ENCODE measurements at places on chromosomes 2 and 18.
A peak's percentile ranks its signal among the peaks of the same experiment; 100 is the strongest.

DNA sequence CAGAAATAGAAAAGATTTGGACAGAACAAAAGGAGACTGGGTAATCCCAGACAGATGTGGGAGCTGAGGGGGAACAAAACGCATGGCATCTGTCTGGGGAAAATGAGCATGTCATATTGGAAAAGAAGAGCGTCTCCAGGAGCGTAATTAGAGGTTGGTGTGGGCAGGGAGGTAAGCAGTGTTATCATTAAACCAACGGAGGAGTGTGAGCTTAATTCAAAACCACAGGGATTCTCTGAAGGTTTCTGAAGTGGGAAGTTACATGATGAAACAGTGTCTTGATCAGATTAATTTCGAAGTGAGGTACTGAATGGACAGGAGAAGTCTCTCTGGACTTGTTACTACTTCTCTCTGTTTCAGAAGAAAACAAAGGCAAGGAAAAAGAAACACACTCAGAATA is 53.3 kb downstream of the DTNB start:
- no peak for DNase-seq

- no peak for DNase-seq
These were observed 22.6 kb downstream of the MAIP1 start for GRCh38 chr2:199977984-199978415.

DNA sequence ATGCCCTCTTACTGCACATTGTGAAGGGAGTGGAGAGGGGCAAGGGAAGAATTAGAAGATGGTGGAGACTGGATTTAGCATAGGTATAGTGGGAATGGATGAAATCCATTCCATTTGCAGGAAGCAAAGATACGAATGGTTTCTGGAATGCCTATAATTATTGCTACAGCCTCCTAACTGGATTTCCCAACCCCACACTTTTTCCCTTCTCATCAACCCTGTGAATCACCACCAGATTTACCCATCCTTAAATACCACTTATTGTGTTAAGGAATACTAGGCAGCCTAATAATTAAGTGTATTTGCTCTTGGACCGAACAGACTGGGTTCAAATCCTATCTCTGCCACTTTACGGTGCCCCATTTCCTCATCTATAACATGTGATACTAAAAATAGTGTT is 39.3 kb upstream of the CREB1 start:
- DNase-seq: no peak

DNA sequence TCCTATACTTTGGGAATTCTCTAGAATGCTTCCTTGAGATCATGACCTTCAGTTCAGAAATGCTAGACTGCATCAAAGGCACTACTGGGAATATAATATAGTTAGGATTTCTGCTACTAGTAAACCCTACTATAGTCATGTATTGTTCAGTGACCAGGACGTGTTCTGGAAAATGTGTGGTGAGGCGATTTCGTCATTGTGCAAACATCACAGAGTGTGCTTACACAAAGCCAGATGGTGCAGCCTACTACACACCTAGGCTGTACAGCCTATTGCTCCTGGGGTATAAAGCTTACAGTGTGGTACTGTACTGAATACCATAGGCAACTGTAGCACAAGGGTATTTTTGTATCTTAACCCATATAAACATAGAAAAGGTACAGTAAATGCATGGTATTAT is 13.0 kb downstream of the CXCR4 start:
- DNase-seq: no peak

- no peak for DNase-seq
These were observed 475.6 kb downstream of the TDRD15 start for GRCh38 chr2:21599417-21599816.

DNA sequence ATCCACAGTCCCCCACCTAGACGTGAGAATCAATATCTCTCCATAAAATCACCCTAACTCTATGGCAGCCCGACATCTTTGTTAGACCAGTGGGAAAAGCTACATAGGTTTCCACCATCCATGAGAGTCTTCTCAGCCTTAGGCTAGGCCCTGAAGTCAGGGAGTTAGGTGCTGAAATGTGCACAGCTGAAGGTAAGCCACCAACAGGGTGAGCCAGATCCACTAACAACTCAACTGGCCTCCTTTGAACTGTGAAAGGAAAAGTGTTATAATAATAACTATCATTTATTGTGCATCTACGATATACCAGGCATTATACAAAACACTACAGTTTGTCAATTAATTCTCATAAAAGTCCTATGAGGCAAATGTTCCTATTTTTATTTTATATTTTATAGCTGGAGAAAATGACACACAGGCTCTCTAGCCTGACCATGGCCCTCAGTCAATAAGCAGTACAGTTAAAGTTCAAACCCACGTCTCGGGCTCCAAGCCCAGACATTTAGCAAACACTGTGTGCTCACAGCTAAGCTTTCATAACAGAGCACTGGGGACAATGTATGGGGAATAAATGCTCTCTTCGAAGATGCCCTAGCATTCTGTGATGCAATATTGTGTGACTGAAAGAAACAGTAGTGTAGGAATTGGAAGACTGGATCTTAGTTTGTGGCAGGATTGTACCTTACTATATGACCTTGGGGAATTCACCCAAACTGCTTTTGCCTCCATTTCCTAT is 11.2 kb upstream of the CYP27C1 start:
- no peak for DNase-seq

DNA sequence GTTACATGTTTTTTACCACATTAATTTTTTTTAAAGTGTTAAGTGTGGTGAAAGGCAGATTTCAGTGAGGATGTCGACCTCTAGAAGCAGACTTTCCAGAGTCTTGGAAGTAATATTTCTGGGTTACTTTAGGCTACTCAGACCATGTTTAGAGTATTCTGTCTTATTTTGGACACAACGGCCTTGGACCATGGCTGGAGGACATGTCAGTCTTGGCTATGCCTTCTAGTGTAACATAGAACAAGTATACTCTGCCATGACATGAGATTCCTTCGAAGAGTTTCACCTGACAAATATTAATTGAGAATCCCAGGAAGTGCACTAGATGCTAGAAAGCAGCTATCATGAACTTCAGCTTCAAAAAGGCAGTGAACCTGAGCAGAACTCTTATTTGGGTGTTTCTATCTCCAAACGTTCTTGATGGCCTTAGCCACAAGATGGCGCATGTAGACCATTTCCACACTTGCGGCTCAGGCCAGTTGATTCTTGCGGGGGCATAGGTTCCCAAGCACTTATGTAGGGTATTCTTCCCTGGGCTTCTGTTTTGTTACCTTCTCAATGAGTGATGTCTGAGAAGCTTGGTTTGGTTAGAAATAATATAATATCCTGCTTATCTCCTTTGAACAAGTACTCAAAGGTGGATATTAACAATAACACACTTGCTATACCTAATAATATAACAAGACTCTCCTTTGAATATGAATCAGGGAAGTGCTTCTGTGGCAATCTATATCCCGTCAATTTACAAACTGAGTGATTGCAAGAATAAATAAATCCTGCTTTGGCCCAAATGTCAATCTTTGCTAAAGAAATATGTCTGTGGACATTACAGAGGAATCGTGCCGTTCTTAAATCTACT is 62.0 kb downstream of the CACNB4 start:
- DNase-seq: peak; percentile 91

GRCh38 chr2:202762556-202762955 is 109.0 kb downstream of the ICA1L start:
- DNase-seq: no peak

GRCh38 chr2:26901326-26902183 is 53.6 kb downstream of the DPYSL5 start:
- peak; percentile 74 for DNase-seq

DNA sequence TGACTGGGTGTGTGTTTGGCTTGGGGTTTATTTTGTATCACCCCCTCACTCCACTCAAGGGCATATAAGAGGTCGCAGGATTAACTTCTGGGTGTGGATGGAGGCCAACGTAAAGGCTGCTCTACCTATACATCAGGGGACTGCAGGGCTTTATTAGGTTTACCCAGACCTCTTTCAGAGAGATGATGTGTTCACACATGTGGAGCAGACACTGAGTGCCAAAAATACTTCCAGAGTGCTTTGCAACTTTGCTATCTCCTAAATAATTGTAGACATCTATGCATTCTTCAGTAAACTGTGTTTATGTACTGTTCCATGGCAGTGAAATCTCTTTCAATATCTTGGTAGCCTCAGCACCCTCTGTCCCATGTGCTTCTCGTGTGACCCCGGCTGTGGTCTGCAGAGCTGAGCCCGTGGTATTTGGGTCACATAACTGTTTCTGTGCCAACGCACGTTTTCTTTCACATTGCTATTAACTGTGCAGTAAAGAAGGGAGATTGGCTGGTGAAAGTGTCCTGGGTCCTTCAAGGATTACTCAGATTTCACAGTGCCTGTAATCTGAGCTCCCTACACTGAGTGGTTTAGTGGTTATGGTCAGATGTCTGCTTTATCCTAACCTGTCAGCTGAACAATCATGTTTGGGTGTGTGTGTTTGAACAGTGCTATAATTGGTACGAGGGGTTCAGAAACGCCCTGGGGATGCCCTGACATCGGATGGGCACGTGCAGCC is 208.1 kb downstream of the VAPA start:
- peak; percentile 52 for DNase-seq

DNA sequence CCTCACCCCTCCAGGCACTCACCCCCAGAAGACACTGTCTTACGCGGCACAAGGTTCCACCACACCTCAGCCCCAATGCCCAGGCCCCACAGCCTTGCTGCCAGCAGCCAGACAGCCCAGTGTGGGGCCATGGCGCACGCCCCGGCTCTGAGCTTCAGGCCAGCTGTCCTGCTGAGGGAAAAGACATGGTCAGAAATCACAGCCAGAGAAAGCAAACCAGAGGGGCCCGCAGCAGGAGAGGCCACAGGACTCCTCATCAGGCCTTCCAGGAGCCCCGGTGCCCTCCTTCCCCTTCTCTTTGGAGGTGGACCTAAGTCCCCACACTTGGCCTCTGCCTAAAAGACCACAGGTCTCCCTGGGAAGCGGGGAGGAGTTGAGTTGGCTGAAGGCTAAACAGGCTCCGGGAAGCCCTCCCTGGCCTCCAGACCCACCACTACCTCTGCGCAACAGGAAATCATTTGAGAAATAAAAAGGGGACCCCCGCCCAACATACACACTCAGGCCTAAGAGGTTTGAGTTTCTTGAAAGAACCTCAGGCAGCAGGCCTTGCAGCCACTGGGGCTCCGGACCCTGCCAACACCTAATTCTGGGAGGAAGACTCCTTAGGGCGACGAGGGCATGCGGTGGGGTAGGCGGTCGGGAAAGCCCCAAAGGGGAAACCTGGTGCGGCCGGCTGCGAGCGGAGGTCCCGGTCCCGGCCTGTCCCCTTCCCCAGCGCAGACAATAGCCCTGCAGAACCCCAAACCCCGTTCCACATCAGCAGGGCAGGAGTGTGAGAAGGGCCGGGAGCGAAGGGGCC is 1.9 kb downstream of the SEMA4C start:
- DNase-seq: peak; percentile 56

- no peak for DNase-seq
These were observed 211.9 kb upstream of the HNRNPA3 start for GRCh38 chr2:177000715-177001072.

- no peak for DNase-seq
These were observed 18.9 kb upstream of the GMCL1 start for GRCh38 chr2:69810550-69810949.

DNA sequence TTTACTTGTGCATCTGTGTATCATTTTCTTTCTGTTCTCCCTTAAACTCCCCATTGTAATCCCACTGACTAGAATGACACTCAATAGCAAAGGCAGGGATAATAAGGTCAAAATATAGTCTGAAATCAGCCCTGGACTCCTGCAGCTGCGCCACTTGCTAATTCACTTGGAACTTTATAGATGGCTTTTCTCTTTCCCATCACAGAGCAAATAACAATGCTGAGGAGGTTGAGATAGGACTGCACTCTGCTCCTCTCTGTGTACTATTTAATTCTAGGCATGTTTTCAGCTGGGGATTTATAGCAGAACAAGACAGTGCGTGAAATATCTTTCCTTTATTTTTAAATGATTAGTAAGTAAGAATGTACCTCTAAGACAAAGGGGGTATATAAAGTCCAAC is 324.2 kb downstream of the LNPK start:
- no peak for DNase-seq

Data from NCI-H82 (cell line).